ENCODE measurements at places on chromosomes 2 and 18.

- no peak for DNase-seq
Measured at GRCh38 chr18:34718610-34719009, 8.5 kb downstream of the DTNA start.

DNA sequence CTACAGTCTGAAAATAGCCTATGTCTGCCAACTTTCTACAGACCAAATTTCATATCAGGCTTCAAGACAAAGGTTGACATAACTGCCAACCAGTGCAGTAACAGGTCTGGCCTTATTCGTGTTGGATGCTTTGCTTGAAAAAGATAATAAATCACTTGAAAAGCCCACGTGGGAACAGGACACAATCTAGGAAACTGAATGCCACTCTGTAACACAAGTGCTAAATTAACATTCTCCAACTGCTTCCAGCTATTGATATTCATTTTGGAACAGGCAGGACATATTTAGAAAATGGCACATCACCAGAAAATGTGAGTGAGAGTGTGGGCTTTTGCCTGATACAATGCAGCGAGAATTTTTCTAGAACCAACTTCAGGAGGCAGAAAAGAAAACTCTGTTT is 165.9 kb upstream of the CCDC150 start:
- DNase-seq, result no peak

GRCh38 chr2:178191004-178191508 is 3.3 kb upstream of the OSBPL6 start:
- no peak for DNase-seq

GRCh38 chr2:105866216-105867185 is 121.8 kb downstream of the NCK2 start:
- DNase-seq, result no peak

- no peak for DNase-seq
Measured at GRCh38 chr2:98505971-98506664, 61.5 kb downstream of the INPP4A start.

- no peak for DNase-seq
Measured at GRCh38 chr2:60741576-60741975, 14.5 kb upstream of the PAPOLG start.

GRCh38 chr2:200604571-200605255 is 18.9 kb downstream of the AOX1 start:
- DNase-seq, result peak; percentile 65

DNA sequence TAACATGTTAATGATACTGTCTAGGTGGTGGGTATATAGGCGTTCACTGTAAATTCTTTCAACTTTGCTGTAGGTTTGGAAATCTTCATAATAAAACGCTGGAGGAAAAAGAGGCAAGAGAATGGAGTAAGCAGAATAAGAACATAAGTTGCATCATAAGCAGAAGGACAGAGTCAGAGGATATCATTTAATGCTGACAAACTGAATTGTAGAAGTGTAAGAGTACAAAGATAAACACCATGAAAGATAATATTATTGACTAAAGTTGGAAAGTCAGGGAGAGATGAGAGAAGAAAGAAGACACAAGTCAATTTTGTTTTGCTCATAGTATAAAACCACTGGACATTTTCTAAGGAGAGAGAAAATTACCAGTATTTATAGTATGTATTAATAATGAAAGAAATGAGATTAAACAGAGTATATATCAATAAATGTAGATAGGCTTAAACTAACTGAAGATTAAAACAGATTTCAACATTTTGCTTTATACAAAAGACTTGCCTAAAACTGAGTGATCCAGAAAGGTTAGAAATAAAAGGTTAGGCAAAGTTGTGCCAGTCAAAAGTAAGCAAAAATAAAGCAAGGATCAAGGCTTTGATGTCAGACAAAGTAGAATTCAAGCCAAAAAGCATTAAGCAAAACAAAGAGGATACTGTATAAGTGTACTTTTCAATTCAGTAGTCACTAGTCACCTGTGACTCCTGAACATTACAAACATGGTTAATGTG is 42.4 kb upstream of the VIT start:
- no peak for DNase-seq

DNA sequence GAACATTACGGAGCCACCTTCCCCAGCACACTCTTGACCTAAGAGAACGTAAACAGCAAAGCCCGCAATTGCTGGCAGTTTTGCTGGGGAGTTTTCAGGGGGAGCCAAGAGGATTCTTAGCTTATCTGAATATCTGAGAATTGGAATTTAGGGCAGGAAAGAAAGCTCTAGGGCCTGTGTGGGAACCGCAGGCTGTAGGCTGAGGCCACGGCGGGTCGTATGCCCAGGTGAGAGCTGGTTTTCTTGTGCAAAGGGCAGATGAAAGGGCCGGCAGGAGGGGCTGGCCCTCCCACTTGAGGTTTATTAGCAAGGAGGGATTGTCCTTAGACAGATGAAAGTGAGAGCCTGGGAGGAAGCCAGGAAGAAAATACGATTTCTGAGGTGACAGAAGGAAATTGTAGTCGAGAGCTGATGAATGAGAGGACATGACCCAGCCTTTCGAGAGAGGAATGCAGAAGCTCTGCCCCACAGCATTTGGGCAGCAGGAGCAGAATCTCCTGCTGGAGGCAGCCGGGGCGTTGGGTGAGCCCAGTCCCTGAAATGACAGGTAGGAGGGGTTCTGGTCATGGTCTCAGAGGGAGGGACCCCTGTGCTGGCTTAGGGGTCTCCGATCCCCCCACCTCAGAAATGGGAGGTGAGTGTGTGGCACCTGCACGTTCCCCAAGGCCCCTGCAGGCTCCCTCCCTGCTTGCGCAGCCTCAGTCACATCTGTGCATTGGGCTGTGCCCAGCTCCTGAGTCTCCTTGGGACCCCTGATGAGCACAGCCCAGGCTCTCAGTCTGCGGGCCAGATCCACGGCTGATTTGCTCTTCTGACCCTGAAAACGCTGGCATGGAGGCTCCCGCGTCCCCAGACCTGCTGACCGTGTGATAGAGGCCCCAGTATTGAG is 61.1 kb downstream of the CABLES1 start:
- peak; percentile 82 for DNase-seq

DNA sequence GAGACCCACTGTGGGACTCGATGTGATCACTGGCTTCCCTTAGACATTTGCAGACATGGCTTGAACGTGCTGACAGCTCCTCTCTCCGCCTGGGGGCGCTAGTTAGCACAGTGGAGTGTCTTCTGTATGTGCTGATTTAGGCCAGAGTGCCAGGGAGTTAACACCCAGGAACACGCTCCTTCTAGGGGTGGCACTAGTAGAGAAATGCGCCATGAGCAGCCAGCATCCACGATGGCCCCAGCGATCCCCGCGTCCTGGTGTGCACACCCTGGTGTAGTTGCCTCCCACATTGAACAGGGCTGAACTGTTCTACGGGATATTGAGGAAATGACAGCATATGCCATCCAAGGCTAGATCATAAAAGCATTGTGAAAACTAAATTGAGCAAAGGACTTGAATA is 11.4 kb upstream of the NMUR1 start:
- DNase-seq, result no peak

- DNase-seq, result no peak
Measured at GRCh38 chr2:157336137-157337010, 10.8 kb upstream of the ERMN start.

GRCh38 chr18:8609659-8610458 is 622 bp downstream of the RAB12 start:
- DNase-seq, result no peak

DNA sequence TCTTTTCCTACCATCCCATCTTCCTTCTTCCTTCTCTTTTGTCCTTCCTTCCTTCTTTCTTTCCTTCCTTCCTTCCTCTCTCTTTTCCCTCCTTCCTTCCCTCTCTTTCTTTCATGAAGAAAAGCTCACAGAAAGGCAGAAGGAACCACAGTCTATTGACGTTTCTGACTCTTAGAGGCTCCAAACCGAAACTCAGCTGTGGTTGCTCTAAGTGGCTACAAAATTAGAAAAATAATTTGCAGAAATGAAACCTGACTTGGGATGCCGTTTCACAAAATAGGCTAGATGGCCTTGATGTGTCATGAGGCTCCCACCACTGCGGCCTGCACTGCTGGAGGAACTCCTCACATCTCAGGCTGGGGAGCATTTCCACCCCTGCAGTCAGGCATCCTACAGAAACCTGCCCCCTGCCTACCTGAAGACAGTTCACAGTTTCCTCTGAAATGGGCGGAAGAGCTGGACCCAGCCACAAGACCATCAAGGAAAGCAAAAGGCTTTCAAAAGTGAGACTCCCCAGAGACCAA is 165.6 kb downstream of the SMAD7 start:
- no peak for DNase-seq

DNA sequence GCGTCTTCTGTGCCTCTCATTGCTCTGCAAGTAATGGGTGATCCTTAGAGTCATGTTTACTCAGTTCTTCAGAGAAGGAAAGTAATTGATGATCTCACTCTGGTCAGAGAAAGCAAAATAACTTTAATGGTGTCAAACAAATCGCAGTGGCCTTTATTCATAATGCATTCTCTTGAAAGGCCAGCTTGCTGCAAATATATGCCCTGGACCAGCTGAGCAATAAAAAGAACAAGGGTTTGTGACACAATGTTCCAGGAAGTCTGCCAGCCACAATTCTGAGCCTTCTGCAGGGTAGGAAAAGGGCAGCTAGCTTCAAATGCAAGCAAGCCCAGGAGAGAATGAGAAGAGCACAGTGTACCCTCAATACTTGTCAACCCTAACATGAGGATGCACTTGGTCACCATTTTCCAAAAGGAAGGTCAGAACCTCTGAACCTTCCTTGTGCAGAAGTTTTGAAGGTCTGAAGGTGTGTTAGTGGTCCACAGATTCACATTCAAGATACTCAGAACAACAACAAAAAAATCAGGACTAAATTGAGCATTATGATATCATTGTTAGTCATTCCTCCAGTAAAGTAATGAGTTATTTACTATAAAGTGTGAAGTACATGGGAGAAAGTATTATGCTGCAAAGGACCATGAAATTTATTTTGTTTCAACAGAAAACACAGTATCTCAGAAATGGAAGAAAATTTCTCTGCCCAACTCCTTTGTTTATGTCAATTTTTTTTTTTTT is 355.6 kb downstream of the PAX3 start:
- DNase-seq, result no peak

GRCh38 chr18:9066817-9067306 is 35.6 kb upstream of the NDUFV2 start:
- DNase-seq, result no peak

DNA sequence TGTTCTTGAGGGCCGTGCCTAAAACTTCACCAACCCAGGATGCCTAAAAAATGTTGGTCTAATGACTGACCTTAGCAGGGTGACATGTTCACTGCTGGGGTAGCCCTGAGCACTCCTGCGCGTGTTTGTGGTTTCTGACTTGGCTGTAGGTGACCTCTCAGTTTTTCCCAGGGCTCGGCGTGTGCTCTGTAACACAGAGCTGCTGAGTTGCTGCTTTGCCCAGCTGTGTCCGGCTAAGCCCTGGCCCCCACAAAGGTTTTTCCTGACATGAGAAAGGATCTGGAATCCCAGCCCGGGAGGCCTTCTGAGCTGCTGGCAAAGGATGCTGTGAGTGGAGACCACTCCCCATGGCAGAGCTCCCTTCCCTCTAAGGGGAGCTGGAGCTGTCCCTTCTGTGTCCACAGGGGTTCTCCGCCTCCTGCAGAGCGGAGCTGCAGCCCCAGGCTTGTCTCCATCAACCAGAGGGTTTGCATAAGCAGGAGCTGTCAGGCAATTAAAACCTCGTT is 52.7 kb downstream of the CRIM1 start:
- no peak for DNase-seq

- DNase-seq, result no peak
Measured at GRCh38 chr2:179636995-179637394, 224.4 kb downstream of the ZNF385B start.

GRCh38 chr2:19490846-19491435 is 132.5 kb upstream of the OSR1 start:
- peak; percentile 46 for DNase-seq

GRCh38 chr2:211901226-211901846 is 637.3 kb downstream of the ERBB4 start:
- DNase-seq, result peak; percentile 45

- DNase-seq, result no peak
Measured at GRCh38 chr2:70397186-70397585, 95.3 kb upstream of the FAM136A start.

Data from NCI-H524 (cell line).